Activated CD4-positive, alpha-beta memory T cell treated with anti-CD3 and anti-CD28 coated beads for 36 hours (primary cell): ENCODE measurements at places on chromosomes 16 and 17. TPM values are rescaled to one million over a fixed set of nuclear protein-coding genes. Genes with fewer than 3 reads are reported as not detected.

Gene BMERB1
- 7.1 TPM for total RNA-seq

Gene SCGB1C2
- not detected for total RNA-seq

Gene SMIM22
- total RNA-seq = not detected

Gene NPIPA5
- total RNA-seq = 14.9 TPM

Gene TBC1D3D
- 0.24 TPM for total RNA-seq

Gene AOC2
- 1.7 TPM for total RNA-seq

Gene ABCA10
- 0.38 TPM for total RNA-seq

Gene ESRP2
- 0.27 TPM for total RNA-seq

Gene CRISPLD2
- total RNA-seq = 0.41 TPM

Gene AXIN2
- total RNA-seq = 4.4 TPM

Gene IQCK
- total RNA-seq = 2.2 TPM

Gene MYO1C
- 42.8 TPM for total RNA-seq

Gene KRTAP16-1
- not detected for total RNA-seq

Gene UTS2R
- not detected for total RNA-seq

Gene SPAG5
- total RNA-seq = 153 TPM

Gene CFAP97D1
- not detected for total RNA-seq
